ENCODE measurements at places on chromosomes 12 and 14.

GRCh38 chr12:101650346-101651117 lies 46.9 kb upstream of the CHPT1 start:
- no peak for DNase-seq

DNA sequence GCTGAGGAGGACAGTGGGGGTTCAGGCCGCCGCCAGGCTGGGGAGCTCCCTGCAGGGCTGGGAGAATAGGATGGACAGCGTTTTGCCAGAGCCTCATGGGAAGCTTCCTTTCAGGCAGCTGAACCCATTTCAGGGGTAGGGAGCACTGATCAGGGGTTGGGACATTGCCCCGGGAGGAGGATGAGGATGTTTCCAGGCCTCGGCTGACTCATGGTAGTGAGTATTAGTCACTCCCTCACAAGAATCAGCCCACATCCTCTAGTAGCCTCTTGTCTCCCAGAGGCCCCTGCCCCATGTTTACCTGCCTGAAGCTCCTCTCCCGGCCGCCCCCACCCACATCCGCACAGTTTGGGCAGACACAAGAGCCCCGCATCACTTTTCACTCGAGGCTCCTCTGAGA lies 89.8 kb downstream of the ZFP36L1 start:
- DNase-seq, result no peak

DNA sequence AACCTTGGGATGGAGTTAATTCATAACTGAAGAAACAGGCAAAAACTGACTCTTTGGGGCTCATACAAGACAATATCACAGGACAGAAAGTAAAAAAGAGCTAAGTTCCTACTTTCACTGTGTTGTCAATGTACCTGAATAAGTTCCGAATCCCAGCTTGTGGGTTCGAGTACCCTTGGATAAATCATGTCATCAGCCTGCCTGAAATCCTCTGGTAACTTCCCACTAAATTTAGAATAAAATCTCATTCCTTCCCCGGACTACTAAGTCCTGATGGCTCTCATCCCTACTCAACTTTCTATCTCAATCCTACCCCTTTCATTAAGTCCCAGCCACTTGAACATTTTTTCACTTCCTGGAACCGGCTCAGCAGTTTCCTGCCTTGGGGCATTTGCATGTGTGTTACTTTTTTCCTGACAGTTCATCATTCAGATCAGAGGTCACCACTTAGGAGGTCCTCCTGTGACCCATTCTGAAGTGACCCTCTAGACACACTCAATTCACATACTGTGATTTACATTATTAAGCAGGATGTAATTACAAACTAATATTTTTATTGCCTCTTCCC lies 12.7 kb downstream of the ERP29 start:
- no peak for DNase-seq

DNA sequence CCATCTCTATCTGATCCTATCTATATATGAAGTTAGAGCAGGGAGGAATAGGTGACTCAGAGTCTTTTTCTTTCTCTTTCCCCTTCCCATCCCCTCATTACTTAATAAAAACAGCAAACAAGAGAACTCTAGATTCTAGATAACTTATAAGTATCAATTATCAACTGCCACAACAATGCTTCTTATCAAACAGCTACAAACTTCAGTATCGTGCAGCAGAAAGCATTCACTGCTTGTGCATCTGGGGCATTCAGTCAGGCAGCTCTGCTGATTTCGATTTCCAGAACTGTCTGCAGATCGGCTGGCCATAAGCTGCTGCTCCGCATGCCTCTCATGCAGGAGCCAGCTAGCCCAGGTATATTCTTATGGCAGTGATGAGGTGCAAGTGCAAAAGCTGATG lies 19.4 kb downstream of the A2ML1 start:
- no peak for DNase-seq

DNA sequence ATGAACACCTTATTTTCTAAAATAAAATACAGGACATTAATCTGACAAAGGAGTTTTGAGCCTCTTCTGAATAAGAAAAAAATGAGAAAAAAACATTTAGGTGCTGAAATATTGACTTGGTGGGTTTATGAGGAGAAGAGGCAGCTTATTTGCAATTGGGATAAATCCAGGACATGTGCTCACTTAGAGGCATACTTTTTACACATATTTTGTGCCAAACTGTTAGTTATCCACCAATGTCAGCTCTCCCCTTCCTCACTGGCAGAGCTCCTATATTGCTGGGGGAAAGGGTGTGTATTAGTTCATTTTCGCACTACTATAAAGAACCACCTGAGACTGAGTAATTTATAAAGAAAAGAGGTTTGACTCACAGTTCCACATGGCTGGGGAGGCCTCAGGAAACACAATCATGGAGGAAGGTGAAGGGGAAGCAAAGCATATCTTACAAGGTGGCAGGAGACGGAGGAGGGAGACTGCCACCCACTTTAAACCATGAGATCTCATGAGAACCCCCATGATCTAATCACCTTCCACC lies 135.4 kb upstream of the EGLN3 start:
- DNase-seq, result no peak

DNA sequence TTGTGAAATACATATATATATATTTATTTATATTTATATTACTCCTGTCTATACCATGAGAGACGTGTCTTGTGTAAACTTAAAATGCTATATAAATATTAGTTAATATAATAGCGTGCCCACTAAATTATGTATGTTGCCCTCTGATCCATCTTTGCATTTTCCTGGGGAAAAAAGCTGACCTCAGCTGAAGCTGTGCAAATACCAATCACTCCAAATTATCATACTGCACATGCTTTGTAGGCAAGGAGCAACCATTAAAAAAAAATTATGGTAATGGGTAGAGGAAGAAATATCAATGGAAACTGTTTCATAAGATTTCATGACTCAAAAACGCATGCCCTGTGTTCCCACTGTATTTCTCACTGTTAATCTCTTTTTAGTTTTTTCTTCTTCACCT lies 179.8 kb downstream of the ANO4 start:
- no peak for DNase-seq

Data from head of caudate nucleus (tissue), 42 donors.